ENCODE measurements at places on chromosomes 11 and 22.

GRCh38 chr11:62593434-62594044 is 2.2 kb upstream of the TUT1 start:
- peak; percentile 72 for DNase-seq

- DNase-seq = no peak
These were observed 31.6 kb downstream of the IL10RA start for GRCh38 chr11:118017631-118018315.

GRCh38 chr11:9047964-9048523 is 43.4 kb downstream of the SCUBE2 start:
- DNase-seq = no peak

DNA sequence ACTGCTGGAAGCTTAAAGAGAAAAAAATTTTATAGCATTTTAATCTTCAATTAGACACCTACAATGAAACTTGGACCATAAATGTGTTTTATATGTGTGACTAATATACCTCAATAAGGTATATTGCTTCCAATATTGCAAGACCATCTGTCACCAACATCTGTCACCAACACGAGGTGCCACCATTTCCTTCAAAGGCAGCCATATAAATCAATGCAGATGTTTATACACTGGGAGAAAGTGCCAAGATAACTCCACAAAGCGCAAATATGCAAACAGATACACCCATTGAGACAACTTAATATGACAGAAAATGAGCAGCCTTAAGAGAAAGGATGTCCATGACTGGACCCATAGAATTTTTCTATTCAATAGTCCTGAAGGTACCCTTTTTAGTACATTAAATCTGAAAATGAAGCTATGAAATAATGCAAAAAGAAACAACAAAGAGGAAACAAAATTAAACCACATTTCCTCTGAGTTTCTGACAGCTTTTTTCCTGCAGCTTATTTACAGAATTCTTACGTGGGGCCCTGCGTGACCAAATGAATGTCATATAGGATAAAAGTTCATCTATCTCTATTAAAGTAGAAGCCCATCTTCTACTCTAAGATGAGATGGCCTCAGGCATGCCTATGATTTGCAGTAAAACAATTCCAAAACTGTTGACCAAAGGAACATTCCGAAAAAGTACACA is 12.5 kb downstream of the MPZL3 start:
- DNase-seq = no peak

GRCh38 chr11:3105791-3106735 is 48.8 kb upstream of the CARS1 start:
- no peak for DNase-seq

DNA sequence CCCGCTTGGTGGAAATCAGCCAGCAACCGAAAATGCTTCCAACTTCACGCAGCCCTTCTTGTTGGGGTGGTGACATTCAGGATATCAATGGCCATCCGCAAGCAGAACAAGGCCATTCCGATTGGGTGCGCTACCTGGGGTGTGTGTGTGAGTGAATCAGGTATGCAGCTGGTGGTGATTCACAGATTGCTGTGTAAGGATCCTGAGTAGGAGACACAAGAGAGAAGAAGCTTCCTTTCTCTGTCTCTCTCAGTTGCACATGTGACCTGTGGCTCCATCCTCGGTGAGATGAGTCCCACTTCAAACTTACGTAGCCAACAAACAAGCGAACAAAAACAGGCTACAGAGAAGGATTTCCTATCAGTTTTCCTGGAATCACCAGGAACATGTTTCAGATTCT is 9.6 kb upstream of the TMEM184B start:
- no peak for DNase-seq

- no peak for DNase-seq
These were observed 168.0 kb downstream of the PGR start for GRCh38 chr11:100961633-100962032.

DNA sequence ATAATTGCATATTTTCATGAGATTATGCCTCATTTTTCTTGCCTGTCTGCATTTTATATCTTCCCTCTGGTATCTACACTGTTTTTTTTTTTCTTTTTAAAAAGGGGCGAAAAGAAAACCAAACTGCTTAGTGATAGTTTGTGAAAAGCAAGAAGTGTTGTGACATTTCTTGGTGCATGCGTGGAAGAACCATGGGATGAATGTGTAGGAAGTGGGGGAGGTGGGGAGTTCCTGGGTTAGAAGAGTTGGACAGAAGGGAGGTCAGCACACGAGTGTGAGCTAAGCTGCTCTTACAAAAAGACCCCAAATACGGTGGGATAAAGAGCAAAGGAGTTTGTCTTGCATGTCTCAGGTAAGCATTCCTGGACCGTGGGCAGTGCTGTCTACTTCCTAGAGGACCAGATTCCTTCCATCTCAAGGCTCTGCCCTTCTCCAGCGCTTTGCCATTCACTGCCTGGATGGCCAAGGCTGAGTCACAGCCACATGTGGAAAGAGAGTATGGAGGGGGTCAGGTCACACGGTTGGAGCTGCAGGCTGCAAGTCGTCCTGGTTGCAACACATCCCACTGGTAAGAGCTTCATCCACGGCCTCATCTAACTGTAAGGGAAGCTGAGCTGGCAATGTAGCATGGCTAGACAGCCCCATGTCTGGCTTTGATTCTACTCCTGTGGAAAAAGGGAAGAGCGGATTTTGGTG is 300.6 kb downstream of the DDX10 start:
- no peak for DNase-seq

- no peak for DNase-seq
These were observed 6.7 kb upstream of the SEPTIN5 start for GRCh38 chr22:19707347-19708290.

- DNase-seq = no peak
These were observed 12.8 kb upstream of the TRMU start for GRCh38 chr22:46322711-46323110.

- no peak for DNase-seq
These were observed 33.5 kb downstream of the POU2F3 start for GRCh38 chr11:120273432-120273831.

GRCh38 chr22:39635719-39636118 is 65.2 kb downstream of the CACNA1I start:
- DNase-seq = no peak

DNA sequence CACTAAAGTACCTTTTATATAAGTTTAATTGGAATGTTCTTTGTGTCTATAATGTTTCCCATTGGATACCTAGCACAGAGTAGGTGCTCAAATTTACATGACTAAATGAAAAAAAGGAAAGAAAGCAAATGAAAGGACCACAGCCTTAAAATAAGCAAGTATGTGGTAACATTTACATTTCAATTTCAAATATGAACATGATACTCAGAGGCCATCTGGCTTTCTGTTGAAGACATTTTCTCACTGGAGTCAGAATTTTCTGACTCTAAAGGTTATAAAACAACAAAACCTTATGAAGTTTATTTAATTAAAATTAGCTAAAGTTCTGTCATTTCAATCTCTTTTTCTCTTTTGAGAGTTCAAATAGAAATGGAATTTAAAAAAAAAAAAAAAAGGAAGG is 904 bp upstream of the ANGPTL5 start:
- no peak for DNase-seq

GRCh38 chr11:102497061-102497460 is 33.5 kb downstream of the MMP7 start:
- no peak for DNase-seq

DNA sequence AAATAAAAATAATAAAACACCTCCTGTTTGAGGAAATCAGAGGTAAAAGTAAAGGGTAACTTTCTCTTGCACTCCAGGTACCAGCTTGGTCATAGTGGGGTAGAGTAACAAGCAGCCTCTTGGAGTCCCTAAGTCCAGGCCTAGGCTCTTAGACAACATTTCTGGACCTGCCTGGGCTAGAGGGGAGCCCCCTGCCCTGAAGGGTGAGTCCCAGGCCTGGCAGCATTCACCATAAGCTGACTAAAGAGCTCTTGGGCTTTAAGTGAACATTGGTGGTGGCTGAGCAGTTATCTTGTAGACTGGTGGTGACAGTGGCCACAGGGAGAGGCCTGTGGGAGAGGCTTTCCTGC is 18.6 kb upstream of the OR56A3 start:
- DNase-seq = no peak

DNA sequence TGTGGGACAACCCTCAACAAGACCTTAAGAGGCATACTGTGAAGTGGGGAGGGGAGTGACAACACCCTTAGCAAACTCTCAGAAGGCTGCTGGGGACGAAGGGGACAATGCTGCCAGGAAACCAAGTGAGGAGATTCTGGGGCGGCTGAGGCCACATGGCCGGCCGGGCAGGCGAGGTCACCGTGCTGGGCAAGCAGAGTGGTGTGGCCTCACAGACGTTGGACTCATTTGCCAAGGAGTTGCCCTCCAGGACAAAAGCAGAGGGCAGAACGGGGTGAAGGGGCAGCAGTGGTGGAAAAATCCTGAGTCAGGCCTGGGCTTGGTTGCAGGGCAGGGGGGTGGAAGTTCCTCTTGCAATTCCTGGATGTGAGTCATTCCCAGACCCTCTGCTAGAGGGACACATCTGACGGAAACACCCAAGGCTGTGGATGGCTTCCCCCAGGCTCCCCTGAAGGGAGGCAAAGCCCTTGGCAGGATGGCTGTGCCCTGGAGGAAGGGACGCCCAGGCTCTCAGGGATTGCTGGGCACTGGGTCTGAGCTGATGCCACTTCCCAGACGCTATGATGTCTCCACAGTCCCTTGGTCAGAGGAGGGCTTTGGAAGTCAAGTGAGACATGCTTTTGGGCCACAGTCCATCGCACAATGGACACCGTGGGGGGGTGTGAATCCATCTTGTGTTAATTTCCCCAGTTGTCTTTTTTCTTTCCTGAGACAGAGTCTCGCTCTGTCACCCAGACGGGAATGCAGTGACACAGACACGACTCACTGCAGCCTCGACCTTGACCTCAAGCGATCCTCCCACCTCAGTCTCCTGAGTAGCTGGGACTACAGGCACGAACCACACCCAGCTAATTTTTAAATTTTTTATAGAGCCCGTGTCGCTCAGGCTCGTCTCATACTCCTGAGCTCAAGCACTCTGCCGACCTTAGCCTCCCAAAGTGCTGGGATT is 16.2 kb upstream of the SHANK3 start:
- DNase-seq = peak; percentile 52

DNA sequence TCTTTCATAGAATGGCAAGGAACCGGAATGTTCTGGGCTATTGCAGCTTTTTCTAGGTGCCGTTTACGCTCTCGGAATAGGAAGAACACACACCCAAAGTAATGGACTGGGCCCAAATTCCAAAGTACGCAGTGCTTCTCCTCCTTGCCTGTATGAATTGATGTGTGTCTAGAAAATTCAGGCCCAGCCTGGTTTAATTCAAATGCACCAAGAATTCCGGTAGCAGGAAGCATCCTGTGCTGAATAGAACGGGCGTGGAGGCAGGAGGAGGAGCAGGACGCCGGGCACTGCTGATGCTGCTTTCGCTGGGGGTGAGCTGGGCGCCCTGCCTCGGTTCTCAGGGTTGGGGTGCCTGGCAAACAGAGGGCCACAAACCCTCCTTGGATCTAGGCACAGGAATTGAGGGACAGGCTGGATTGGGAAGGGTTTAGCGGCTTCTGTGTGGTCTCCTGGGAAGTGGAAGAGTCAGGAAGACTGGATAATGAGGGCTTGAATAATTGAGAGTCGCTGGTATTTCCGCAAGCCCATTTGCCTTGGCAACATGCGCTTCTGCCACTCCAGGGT is 2.0 kb downstream of the PARVB start:
- DNase-seq = peak; percentile 39

- no peak for DNase-seq
These were observed 3.8 kb upstream of the TRIM6 start for GRCh38 chr11:5592615-5593014.

- no peak for DNase-seq
These were observed 7.3 kb downstream of the CERK start for GRCh38 chr22:46730568-46731245.

- no peak for DNase-seq
These were observed 81.5 kb downstream of the FBLN1 start for GRCh38 chr22:45584121-45584570.

DNA sequence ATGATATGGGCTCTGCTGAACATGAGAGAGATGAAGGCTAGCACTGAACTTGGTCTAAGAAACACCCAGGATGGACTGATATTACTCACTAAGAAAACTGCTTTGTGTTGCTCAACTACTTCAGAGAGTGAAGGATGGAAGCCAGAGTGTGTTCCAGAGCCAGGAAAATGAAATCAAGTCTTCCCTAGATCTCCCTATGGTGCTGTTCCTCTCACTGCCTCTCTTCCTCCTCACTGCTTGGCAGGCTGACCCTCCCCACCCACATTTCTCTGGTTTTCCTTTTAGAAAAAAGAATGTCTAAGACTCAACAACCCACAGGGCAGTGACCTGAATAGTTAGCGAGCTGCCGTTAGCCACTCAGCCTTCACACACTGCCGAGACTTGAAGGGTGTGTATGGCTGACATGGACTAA is 65.6 kb downstream of the CCDC81 start:
- no peak for DNase-seq

DNA sequence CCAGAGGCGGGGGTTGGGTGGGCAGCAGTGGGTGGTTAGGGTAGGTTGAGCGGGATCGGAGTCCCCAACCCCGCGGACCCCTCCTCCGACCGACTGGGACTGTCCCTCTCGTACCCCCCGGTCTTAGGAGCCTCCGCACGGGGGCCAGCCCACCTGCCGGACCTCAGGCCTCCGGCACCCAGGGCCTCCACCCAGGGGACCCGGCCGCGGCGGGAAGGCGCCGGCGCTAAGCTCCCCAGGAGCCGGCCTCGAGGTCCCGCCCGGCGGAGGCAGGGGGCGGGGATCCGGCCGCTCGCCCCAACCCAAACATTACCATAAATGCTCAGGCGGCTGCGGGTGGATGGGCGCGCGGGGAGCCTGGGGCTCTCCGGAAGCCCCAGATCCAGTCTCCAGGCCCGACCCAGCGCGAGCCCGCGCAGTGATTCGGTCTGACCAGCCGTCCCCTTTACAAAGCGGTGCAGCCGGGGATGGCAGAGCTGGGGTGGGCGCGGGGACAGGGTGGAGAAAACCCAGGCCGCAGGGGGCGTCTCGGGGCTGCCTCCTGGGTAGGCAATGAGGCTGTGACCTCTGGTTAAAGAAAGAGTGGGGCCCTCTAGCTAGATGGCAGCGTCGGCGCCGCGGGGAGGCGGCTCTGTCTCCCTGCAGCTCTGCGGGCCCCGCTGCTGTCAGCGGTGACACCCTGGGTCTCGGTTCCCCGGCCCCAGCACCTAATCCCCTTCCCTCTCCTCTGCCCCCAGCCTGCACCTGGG is 4.0 kb upstream of the MCAM start:
- DNase-seq = peak; percentile 62

GRCh38 chr11:62548545-62549335 is 2.1 kb upstream of the AHNAK start:
- no peak for DNase-seq

GRCh38 chr11:122937983-122938382 is 43.7 kb downstream of the BSX start:
- no peak for DNase-seq

All from SW480 (cell line).